ENCODE measurements at places on chromosomes 7 and 10.

DNA sequence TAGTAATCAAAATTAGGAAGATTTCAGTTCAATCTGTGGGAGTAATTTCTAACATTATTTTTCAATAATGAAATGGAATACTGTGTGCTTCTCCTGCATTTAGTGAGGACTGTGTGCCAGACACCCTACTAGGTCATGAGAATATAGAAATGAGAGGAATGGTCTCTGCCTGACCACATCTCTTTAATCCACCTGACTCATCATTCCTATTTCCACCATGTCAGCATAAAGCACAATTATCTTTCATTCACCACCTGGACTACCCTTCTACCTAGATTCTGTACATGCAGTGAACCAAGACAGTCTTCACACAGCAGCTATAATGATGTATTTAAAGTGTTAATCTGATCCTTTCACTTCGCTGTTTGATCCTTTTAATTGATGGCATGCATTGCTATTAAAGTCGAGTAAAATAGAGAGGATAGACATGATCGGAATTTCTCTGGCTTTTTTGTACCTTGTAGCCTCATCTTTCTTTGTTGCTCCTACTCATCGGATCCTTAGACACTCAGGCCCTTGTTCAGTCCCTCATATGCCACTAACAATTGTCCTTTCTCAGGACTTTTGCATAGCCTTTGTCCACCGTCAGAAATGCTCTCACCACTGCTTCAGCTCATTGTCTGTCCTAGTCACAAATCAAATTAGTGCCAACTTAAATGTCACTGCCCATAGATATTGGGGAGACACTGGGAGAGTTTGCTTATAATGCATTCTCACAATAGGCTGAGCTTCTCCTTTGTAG lies 1037.1 kb downstream of the REEP3 start:
- no peak for DNase-seq

- DNase-seq: no peak
These were observed 97.9 kb downstream of the ZNF92 start for GRCh38 chr7:65471587-65471986.

DNA sequence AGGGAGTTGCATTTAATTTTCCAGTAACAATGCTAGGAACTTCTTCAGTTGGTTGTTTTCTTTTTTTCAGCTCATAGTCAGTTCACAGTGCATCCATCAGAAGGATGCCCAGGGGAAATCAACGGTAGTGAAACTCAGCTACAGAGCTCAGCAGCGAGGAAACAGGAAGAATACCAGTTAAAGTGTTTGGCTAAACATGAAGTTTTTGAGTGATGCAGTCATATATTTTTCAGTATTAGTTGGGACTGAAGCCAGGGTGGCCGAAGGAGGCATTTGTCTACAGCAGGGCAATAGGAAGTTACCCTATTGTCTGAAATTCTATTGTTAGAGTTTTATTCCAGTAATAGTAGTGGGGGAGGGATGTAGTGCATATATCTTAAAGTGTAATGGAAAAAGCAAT lies 45.3 kb upstream of the MALRD1 start:
- no peak for DNase-seq

- DNase-seq: no peak
These were observed at the start of gene PRLHR for GRCh38 chr10:118595598-118596425. Gene PRLHR, minus strand, starts transcription at chr10:118595648. Its CDS starts 404 bp downstream, at chr10:118595244.

- no peak for DNase-seq
These were observed 18.8 kb upstream of the CHST12 start for GRCh38 chr7:2384354-2385243.

DNA sequence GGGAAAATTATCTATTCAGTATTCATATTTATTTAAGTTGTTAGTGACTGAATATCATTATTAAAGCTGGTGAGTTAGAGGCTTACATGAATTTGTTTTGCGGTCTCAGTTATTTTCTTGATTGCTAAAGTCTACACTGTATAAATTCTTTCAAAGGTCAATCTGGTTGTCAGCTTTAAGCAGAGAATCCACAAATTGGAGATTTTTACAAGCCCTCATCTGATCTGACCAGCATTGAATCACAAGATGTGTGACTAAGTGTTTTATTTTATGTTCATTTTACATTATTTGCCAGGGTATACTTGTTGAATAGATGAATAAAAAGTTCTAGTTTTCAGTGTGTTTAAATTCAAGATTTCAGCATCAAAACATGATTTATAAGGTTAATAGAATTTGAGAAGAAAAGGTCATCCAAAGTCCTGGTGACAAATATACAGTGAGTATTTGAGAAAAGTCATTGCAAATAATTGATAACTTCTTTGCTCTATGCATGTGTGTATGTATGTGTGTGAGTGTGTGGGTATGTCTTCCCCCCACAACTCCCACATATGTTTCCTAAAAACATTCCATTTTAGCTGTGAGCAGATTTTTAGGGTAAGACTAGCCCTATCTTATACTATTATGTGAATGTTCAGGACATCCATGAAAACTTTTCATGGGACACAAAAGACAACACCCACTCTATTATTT lies 4.4 kb downstream of the SEMA3A start:
- DNase-seq: no peak

DNA sequence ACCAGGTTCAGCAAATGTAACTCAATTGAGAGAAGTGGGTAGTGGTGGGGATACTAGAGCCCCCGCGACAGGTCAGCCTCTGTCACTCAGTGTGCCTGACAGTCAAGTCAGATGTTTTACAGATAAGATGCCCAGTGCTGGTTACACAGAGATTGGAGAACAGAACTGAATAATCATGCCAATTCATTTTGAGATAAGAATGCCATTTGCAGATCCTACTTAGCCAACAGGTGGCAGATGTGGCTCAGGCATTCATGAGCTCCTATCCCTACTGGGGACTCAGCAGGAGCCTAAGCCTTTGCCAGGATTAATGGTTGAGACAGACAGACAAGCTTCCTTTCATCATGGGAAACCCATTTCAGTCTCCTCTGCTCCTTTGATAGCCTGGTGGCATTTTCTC lies 137.8 kb downstream of the MAPK8 start:
- DNase-seq: no peak

DNA sequence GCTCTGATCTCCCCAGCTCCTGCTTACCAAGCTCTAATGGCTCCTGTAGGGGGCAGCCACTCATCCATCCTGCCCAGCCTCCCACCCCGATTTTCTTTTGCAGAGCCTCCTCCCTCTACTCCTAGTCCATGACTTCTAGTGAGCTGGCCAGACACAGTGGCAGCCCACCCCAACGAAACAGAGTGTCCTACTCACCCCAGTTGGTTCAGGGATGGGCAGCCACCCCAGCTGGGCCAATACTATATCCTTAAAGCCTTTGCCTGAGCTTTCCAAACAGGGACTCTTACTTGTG lies 77.1 kb downstream of the GRID1 start:
- DNase-seq: no peak

- DNase-seq: peak; percentile 26
These were observed 68.5 kb downstream of the MAP3K8 start for GRCh38 chr10:30502266-30503060.

DNA sequence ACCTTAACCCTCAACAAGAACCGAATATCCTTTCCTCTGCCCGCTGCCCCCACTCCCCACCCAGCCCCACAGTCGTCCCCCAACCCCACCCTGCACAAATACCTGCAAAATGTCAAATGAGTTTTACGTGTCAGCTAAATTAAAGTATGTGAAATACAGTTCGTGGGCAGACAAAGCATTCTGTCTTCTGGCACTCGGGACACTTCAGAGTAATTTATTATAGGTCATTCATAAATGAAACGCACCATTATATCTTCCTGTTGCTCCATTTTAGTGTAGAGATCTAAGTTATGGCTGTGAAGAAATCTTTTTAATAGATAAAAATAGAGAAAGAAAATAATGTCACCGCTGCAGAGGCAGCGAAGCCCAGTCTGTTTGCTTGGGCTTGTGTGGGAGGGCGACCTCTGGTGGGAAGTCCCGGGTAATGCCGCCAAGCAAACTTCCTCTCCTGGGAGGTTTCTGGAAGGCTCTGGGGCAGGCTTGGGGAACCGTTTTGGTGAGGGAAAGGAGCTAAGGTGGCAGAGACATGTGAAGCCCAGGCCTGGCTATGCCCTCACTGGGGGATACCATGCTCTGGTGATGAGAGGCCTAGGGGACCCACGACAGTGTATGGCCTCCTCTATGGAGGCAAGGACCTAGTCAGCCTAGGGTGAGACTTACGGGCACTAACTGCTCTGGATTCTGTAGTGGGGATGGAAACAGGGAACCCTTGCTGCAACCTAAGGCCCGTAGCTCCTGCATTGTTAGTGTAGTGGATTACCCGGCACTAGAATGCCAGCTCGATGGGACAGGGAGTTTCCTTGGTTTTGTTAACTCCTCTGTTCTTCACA lies 604.9 kb downstream of the LRMDA start:
- DNase-seq: no peak

GRCh38 chr10:52491246-52491995 lies 177.3 kb downstream of the DKK1 start:
- DNase-seq: no peak

GRCh38 chr10:113899952-113900598 lies 45.6 kb downstream of the NHLRC2 start:
- no peak for DNase-seq

- DNase-seq: no peak
These were observed 89.2 kb upstream of the INHBA start for GRCh38 chr7:41792120-41792519.

DNA sequence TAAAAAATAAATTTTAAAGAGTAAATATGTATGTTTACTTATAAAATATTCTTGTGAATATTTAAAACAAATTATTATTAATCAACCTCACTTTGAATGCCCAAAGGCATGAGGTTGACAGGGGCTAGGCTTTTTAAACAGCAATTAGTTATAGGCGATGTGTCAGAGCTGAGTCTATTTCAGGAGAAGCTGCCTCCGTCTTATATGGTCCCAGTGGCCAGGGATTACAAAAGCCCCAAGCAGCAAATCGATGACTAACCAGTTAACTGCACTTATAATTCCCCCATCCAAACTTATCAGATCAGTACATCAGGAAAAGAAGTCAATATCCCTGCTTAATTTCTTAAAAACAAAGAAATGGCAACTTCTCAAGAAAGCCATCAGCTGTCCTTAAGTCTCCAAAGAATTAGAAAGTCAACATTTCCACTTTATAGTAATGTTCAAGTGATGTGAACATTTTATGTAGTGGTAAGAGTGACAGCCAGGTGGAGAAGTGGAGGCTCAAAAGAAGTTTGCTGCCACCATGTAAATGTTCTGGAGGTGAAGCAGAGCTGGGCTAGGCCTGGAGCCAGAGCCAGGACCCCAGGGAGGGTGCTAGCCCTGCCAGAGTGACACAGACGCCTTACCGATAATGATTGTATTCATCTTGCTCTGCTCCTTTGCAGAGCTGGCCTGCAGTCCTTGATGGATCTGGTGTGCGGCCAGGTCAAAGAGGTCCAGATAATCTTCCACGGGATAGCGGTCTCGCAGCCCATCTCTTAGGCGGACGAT lies 51.5 kb downstream of the CHST15 start:
- DNase-seq: no peak

- no peak for DNase-seq
These were observed 42.3 kb upstream of the VDAC2 start for GRCh38 chr10:75168275-75168674.

- no peak for DNase-seq
These were observed 187.6 kb upstream of the ITGB1 start for GRCh38 chr10:33145451-33146188.

DNA sequence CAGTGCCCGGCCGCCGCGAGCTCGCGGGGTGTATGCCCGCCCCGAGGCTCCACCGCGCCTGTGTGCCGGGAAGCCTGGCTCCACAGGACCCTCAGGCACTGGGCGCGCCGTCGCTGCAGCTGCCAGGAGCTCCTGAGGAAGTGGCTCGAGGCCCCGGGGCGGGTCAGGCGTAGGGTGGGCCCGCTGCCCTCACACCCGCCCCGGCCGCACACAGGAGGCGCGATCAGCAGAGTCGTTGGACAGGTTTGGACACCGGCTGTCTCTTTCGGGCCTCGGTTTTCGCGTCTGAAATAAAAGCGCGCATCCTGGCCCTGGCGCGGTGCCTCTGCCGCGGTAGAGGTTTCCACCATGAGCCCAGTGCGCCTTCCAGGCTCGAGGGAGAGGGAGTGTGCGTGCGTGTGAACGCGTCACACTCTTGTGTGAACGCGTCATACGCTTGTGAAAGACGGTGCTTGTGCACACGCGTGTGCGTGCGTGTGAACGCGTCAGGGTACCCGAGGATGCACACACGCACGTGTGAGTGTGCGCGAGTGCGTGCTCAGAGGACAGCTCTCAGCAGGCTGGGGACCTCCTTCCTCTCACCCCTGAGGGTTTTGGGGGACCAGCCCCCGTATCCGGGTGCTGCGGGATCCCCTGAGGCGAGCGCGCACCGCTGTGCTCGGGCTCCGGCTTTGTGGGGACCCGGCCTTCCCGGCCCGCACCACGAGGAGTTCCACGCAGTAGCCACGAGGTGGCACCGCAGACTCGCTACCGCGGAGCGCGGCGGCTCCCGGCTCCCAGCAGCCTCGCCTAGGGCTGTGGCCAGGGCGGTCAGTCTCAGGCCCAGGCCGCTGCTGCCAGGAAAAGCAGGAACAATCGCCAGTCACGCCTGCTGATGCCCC lies 83.8 kb downstream of the BMS1 start:
- peak; percentile 17 for DNase-seq
